NCI-H2227 treated with DMSO at 0.1 percent for 48 hours (cell line): ENCODE measurements at places on chromosomes 2 and 18.

GRCh38 chr2:102147935-102148334 lies 5.4 kb downstream of the IL1R1 start:
- DNase-seq = no peak

- no peak for DNase-seq
These were observed 14.0 kb downstream of the PSD4 start for GRCh38 chr2:113187771-113188170.

DNA sequence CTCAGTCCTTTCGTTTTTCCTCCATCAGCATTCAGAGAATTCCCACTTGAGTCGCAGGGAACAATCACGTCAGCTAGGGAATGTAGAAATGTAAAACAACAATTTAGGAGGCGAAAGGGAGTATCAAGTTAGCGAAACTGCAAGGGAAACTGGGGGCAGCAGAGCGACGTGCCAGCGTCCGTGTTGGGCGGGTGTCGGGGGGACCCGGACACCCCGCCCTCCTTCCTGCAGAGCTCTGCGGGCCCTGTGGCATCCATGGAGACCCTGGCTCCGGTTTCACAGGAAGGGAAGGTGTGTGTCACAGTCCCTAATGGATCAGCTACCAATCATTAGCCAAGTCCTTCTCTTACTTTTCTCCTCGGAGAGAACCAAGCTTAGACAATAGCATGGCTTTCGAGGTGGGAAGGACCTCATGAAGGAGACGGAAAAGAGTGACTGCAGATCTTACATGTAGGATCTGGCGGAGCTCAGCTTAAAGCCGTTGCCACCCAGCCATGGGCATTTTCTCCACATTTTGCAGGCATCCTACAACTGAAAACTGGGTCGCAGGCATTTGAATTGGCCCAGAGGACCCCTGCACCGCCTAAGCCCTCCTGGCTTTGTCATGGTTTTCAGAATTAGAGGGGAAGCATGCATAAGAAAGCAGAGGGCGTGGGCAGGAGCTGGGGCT lies 33.7 kb downstream of the SOX11 start:
- DNase-seq = peak; percentile 94

DNA sequence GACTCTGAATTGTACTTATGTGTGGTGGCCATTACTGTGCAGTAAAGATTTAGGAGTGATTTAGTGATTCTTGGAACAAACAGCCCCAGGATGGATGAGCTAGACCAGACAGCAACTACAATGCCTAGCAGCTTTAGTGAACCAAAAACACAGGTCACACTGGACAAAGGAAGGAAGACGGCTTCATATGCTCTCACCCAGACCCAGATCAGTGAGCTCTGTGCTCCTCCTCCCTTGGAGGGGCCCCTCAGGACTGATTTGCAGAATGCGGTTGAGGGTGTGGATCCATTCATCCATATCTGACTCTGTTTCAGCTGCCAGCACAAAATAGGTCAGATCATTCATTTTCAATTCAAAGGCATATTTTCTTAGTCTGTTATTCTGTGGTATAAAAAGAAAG lies 159.7 kb upstream of the CCDC195 start:
- no peak for DNase-seq

- no peak for DNase-seq
These were observed 344.9 kb downstream of the CPS1 start for GRCh38 chr2:210901326-210901725.

GRCh38 chr2:196290136-196290535 lies 118.8 kb upstream of the STK17B start:
- no peak for DNase-seq

- DNase-seq = no peak
These were observed 624.9 kb upstream of the FANCL start for GRCh38 chr2:58866040-58866439.

GRCh38 chr18:76139844-76140243 lies 355.2 kb downstream of the ZNF516 start:
- DNase-seq = no peak

DNA sequence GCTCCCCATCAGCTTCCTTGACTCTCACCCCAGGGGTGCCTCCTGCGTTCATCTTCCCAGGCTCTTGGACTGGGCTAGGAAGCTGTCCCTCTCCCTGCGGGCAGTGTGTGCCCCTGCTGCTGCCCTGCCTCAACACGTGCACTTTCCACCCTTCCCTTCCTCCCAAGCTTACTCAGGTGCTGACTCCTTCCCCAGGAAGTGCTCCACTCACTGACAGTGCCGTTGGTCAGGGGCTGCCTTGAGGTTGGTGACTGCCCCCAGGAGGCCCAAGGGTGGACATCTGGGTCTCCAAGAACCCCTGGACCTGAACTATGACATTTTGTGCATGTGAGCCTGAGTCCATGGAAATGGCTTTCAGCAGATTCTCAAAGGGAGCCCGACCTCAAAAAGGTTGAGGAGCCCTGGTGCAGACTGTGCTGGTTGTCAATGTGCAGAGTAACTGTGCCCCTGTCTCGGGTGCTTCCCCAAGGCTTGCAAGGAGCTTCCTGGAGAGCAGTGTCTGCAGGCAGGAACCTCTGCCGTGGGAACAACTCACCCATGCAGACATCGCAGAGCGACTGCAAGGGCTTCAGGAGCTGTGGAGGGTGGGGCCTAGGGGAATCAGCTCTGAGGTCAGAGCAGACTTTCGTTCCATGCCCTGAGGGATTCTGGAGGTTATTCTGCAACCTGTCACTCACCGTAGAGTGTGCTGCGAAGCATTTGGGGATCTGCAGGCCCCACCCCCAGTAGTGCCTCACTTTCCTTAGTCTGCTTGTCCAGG lies 116.5 kb upstream of the MCFD2 start:
- no peak for DNase-seq

GRCh38 chr2:218400167-218400929 lies 680 bp downstream of the CTDSP1 start:
- no peak for DNase-seq

GRCh38 chr2:178012639-178013038 lies 59.9 kb downstream of the PDE11A start:
- DNase-seq = no peak

- no peak for DNase-seq
These were observed 37.3 kb downstream of the USP14 start for GRCh38 chr18:195651-196050.

GRCh38 chr2:217220228-217221013 lies 360.6 kb upstream of the TNP1 start:
- DNase-seq = no peak

- DNase-seq = no peak
These were observed 1.7 kb upstream of the GATA6 start for GRCh38 chr18:22167471-22168241.

- no peak for DNase-seq
These were observed 144.9 kb downstream of the TGIF1 start for GRCh38 chr18:3594760-3595368.

DNA sequence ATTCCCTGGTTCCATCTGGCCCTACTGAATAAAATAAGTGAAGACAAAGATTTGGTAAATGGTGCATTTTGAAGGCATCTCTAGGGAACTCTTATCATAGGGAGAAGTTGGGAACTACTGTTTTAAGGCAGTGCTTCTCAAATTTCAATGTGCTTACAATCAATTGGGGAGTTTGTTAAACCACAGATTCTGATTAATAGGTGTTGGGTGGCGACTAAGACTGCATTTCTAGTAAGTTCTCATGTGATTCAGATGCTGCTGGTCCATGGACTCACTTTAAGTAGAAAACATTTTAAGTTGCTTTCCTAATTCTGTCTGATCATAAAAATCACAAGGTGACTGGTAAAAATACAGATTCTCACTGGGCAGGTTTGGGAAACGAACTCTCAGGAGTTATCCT lies 14.6 kb downstream of the FARSB start:
- no peak for DNase-seq

- no peak for DNase-seq
These were observed 14.1 kb downstream of the CTDP1 start for GRCh38 chr18:79693561-79694205.

- no peak for DNase-seq
These were observed 46.1 kb upstream of the PHLPP1 start for GRCh38 chr18:62669225-62669624.

DNA sequence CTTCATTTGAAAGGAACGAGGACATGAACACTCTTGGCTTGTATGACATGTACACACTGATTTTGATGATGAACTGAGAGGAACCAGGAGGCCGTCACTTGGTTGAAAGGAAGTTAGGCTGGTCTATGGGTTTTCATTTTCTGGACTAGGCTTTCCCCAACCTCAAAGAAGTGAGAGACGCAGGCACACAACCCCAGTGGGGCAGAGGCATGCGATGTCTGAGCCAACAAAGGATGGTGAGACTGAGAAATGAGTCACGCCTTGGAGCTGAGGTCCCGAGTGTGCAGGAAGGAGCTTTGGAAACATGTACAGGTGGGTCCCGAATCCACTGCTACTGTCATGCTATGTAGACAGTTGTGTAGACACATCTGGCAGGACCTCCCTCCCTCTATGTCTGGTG lies 24.1 kb downstream of the SIGLEC15 start:
- no peak for DNase-seq

DNA sequence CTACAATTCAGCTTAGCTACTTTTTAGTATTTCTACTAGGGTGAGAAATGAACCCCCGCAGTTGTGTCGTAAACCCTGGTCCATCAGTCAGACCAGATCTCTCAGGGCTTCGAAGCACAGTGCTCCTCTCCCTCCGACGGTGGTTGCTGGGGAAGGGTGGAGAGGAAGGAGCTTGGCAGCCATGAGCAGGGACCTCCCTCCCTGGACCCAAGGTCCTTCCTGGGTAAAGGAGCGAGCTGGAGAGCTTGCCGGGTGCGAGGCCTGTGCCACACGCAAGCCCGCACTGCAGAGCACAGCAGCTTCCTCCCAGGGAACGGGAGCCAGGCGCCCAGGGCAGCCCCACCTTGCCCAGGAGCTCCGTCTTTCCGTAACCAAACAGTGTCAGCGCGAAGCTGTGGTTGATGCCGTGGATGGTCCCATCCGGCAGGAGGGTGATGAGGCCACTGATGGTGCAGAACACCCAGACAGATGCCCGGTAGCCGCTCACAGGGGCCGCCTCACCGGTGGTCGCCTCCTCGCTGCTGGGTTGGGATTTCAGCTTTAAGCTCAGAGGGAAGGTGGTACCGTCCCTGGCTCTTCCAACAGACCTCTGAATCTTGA lies 12.5 kb downstream of the PASK start:
- no peak for DNase-seq

DNA sequence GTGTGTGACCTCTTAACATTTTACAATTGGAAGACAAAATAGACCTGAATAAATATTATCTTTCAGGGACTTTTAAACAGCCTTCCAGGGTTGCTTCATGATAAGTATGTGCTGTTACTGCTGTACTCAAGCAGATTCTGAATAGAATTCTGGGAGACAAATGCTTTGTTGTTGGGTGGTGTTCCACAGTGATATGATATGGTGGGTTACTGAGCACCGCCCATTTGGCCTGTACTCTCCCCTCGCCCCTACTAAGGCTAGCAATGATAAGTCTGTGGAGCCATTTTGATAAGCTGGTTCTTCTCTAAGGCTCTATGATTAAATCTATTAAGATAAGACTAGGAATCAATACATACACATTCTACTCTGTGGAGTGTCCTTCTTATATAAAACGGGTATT lies 89.8 kb upstream of the ITGA4 start:
- no peak for DNase-seq

GRCh38 chr2:241988146-241988545 lies 118.6 kb downstream of the RTP5 start:
- no peak for DNase-seq

GRCh38 chr2:172931918-172932520 lies 143.6 kb upstream of the MAP3K20 start:
- DNase-seq = peak; percentile 78

GRCh38 chr2:72012886-72013574 lies 134.6 kb downstream of the CYP26B1 start:
- no peak for DNase-seq

DNA sequence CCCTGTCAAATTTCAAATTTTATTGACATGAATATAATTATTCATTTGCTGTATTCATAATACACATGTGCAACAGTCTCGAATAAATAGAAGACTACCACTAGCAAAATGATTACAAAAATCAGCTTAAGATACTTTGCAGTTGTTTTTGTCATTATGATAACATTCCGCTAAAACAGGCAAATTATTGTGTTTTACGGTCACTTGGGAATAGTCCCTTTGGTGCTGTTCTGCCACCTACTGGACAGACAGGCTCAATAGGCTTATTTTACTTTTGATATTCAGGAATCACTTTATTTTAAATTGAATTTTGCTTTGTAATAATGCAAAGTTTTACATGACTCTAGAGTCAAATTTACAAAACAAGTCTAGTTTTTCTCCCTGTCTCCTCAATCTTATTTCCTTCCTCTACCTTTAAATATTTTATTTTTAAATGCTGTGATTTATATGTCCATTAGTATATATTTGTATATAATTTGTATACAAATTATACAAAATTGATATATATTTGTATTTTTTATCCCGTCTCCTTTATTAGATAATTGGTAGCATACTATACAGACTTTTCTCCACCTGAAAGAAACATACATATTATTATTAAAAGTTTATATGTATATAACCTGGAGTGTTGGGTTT lies 456.3 kb downstream of the DLGAP1 start:
- DNase-seq = no peak

DNA sequence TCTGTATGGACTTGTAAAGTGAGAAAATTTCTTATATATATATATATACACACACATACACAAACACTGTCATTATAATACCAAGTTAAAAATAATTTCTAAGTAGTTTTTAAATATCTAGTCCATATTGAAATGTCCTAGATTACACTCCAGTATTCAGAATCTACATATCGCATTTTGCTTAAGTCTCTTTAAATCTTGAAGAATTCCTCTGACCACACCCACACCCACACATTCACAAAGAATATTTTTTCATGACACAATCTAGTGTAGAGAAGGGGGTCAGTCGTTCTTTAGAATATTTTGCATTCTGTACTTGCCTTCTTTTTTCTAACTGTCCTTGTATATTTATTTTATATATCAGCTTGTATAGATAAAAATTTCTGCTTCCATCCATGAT lies 509.7 kb downstream of the CCDC85A start:
- DNase-seq = no peak

DNA sequence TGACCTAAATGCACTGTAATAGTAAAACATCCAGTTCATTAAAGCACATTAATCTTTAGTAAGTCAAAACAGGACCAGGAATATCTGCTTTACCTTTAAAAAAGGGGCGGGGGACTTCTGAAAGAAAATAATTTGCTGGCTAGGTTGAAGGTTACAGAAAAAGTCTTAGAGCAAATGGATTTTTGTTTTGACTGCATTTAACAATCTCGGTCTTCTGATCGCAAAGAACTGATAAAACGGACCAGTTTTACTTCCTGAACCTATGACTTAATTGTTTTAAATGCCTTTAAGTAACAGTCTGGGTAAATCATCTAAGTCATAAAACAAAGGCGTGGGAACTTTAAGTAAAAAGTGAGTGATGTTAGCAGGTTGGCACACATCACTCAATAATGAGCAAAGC lies 783 bp downstream of the BUB1 start:
- no peak for DNase-seq
